Heart right ventricle (tissue), 16 donors: ENCODE measurements at places on chromosomes 7 and 10. TPM values are rescaled to one million over a fixed set of nuclear protein-coding genes. Genes with fewer than 3 reads are reported as not detected.

SLC29A4 gene
- polyA plus RNA-seq = 5.3 TPM

GNGT1 gene
- polyA plus RNA-seq = not detected

TACC2 gene
- polyA plus RNA-seq = 68.1 TPM

SCART1 gene
- polyA plus RNA-seq = 0.66 TPM

DNA sequence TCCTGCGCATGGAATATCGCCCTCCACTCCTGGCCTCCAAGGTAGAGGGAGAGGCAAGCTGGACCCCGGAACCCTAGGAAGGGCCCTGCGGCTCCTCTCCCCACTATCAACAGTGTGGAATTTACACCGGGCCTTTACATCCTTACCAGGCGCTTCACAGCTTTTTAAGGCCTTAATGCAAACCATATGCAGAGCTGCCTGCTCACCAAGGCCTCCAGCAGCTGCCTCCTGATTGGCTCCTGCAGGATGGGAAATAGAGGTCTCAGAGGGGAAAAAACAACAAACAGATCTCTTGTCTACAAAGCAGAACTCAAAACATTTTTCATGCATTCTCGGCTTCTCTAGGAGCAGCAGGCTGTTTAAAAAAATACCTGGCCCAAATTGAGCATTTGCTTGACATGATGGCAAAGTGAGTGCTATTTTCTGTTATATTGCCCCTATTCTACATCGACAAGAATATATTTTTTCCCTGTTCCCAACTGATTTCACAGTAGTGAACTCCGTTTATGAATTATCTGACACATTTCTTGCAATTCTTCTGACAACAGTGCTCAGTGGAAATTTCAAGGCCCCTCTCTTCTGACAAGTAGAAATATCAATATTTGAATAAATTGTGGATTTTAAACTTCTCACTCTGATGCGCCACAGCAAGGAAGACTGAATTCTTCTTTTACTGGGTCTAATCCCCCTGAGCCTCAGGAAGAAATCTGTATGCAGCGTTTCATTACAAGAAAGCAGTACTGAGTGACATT lies 51.7 kb downstream of the EBF3 start:
- DNase-seq = no peak

DNA sequence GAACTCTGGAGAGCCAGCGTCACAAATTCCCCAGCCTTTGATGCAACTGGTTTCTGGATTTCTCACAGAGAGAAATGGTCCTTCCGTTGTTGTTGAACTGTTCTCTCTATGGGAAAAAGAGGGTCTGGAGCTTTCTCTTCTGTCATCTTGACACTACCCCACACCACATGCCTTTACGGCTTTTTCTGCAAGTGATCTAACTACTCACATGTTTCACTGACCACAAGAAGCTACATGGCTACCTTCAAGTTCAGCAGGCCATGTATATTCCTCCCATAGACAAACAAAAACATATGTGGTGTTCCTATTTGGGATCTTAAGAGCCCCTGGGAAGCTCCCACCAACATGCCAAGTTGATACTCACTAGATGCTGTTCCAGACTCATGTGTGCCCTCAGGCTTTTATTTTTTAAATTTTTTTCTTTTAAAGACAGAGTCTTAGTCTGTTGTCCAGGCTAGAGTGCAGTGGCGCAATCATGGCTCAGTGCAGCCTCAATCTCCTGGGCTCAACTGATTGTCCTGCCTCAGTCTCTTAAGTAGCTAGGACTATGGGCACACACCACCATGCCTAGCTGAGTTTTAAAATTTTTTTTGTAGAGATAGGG lies 72.0 kb downstream of the RNF216 start:
- no peak for DNase-seq

GRCh38 chr10:126475074-126475691 lies 86.9 kb upstream of the ADAM12 start:
- DNase-seq = no peak

PPP1R3C gene
- polyA plus RNA-seq = 27.5 TPM

- DNase-seq = peak; percentile 78
Measured at GRCh38 chr7:150716368-150716767, at the start of gene GIMAP1. Gene GIMAP1 (plus strand): TSS chr7:150716613. CDS start chr7:150719048, 2,435 bp downstream.

DNA sequence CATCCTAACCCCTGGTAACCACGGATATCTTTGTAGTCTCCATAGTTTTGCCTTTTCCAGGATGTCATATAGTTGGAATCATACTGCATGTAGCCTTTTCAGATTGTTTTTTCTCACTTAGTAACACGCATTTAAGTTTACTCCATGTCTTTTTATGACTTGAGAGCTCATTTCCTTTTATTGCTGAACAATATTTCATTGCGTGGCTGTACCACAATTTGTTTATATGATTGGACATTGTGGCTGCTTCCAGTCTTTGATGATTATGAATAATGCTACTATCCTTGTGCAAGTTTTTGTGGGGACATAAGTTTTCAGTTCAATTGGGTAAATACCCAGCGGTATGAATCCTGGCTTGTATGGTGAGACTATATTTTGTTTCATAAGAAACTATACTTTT lies 60.8 kb downstream of the AOAH start:
- no peak for DNase-seq

- no peak for DNase-seq
Measured at GRCh38 chr7:7793921-7794320, 75.5 kb upstream of the RPA3 start.

GRCh38 chr10:124333931-124334330 lies 84.8 kb downstream of the OAT start:
- DNase-seq = no peak

GRCh38 chr10:51654918-51655317 lies 44.5 kb downstream of the CSTF2T start:
- DNase-seq = no peak

DNA sequence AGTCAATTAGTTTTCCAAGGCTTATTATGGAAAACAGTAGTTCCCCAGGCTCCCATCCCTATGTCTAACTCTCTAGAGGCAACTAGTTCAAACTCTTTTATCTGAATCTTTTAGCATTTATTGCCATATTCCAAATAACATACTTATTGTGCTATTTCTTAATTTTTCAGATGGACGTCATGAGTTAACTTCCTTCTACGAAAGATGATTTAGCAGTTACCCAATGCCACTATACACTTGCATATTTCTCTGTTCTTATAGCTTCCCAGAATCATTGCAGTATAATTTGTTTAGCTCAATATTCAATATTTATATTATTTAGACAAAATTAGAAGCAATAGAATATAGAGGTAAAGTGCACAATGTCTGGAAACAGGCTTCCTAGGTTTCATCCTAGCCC lies 52.8 kb downstream of the REEP3 start:
- DNase-seq = no peak
